Transverse colon (tissue), 4 donors: ENCODE measurements at places on chromosomes 1 and 21.
A peak's percentile ranks its signal among the peaks of the same experiment; 100 is the strongest.

GRCh38 chr1:1421147-1421906 lies at the start of gene ANKRD65:
Gene ANKRD65 (minus strand): TSS chr1:1421276. CDS start chr1:1421005, 271 bp downstream.
- no peak for DNase-seq

DNA sequence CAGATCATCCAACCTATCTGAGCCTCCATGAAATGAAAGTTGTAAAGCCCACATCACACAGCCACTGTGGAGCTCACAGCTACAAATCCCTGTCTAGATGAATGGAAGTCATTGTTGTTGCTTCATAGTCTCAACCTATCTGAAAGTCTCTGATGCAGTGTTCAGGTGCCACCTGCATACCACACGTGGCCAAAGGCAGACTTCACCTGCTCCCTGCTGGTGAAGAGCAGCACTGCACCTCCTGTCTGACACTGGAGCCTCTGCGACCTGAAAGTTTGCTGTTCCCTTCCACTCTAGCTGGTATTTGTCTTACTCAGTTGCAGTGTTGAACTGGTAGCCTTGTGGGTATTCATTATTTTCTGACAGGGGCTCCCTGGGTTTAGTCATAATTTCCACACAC lies 18.4 kb downstream of the LORICRIN start:
- peak; percentile 35 for DNase-seq

- DNase-seq, result no peak
These were observed at the start of gene PLPPR5 for GRCh38 chr1:99004861-99005442. Gene PLPPR5 (minus strand): TSS chr1:99004861. CDS start chr1:99004671, 190 bp downstream.

DNA sequence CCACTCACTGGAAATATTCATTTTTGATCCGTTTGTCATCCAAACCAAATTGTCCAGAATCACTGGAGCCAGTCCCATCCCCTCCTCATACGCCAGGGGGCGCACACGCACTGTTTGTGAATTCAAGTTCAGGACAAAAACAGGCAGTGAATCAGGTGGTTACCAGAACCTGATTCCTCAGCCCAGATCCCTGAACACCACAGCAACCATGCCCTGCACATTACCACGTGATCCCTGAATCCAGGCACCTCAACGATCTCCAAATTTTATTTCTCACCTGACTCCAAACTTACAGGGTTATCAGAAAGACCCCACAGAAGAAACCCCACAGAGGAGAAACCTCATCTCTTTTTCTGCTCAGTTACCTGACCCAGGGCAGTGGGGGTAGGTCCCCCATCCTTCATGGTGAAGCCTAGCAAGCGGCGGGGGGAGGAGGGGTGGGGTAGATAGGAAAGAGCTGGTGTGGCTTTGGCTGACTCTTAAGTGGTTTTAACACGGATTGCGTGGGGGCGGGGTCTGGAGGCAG lies 1.4 kb upstream of the PTPRF start:
- DNase-seq, result peak; percentile 89
